ENCODE measurements at places on chromosomes 13 and 19.

GRCh38 chr19:30535011-30535410, 162.8 kb downstream of the ZNF536 start:
- no peak for DNase-seq

- no peak for DNase-seq
Measured at GRCh38 chr13:28441529-28441928, 53.4 kb downstream of the FLT1 start.

DNA sequence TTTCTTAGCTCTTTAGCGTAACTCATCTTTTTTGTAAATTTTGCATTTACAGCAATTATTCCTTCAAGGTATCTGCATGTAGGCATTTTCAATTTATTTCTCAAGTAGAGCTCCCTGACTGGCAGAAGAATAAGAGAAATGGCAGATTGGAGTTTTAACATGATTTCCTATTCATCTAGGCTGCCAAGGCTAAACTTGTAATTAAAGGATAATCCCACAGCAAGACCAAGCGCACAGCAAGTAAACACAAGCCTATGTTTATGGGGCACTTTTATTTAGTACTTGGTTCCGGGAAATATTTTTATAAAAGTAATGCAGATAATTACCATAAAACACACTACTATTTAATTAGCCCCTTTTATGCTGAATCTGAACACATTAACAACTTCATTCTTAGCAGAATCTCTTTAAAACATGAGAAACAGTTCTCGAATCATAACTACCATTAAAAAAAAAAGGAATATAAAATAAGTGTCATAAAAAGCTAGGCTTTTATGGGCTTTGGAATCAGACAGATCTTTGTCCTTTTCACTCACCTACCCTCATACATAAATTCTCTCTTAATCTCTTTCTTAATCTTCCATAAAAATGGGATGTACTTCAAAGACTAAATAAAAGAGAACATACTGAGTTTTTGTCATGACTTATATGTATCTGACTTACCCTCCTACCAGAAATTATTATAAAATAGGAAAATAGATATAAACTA, 961.6 kb upstream of the MIR17HG start:
- DNase-seq = no peak

DNA sequence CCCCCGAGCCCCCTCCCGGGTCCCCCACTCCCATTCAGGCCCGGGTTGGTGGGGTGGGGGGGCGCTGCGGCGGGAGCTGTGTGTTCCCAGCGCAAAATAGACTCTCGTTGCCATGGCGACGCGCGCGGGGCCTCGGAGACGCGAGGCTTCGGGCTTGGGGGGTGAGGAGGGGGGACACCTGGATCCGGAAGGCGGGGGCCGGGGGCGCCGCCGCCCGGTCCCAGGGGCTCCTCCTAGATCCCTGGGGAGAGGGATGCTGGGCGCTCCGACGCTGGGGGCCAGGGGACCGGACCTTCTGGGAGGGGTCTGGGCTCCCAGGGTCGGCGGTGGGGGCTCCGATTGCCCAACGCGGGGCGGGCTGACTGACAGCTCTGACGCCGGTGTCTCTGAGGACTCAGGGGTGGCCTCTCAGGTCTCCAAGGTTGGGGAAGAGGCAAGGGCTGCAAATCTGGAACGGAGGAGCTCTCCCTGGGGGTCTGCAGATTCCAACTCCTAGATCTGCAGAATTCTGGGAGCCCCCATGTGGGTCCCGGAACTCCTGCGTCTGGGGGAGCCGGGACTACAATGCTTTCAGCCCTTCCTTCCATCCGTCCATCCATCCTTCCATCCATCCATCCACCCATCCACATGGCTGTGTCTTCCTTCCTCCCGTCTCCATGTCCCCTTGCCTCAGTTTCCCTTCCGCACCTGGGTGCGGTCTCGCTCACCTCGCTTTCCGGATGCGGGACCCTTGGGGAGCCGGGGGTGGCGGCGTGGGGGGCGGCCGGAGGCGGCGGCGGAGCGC, 9.1 kb upstream of the SHISA7 start:
- DNase-seq = no peak

Data from AG10803 (cell line).